ENCODE measurements at places on chromosomes 6 and 20. TPM values are rescaled to one million over a fixed set of nuclear protein-coding genes. Genes with fewer than 3 reads are reported as not detected.

GRCh38 chr6:34723203-34723602 is 26.6 kb upstream of the ILRUN start:
- no peak for DNase-seq

DNA sequence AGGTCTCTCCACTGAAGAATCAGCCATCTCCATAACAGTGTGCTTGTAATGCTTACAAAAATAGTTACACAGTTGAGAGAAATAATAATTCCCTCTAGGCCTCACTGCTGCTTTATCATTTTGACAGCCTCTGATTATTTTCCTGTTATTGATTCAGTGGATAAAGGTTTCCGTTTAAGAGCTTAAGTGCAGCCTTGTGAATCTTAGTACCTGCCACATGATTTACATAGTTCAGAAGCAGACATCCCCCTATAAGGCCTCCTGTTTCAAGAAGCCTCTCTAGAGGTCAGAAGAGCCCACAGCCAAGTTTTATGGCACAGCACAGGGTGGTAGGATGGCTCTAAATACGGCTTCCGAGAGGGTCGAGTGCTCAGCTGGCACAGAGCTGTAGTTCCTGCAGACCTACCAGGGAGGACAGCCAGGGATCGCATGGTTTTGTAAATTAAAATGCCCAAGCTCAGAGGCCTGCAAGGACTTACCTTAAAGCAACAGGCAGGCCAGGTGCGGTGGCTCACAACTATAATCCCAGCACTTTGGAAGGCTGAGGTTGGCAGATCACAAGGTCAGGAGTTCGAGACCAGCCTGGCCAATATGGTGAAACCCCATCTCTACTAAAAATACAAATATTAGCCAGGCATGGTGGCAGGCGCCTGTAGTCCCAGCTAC is 17.6 kb upstream of the PYGB start:
- no peak for DNase-seq

DNA sequence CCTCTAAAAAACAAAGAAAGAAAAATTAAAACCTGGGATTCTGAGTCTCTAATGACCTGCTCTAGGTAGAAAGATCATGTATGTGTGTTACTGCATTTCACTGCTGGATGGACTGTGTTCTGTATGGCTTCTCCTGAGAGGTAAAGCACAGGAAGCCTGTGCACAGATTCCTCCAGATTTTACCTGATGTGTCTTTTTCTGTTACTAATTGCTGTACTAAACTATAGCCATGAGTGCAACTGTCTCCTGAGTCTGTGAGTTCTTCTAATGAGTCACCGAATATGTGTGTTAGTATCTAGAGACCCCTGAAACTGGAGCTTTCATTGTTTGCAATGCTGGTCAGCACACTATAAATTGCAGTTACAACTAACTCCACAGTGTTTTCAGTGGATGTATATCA is 270.8 kb downstream of the CDKAL1 start:
- no peak for DNase-seq

- DNase-seq = no peak
These were observed 11.6 kb downstream of the NRN1 start for GRCh38 chr6:5994999-5995657.

GRCh38 chr6:146265056-146265455 is 236.2 kb downstream of the GRM1 start:
- no peak for DNase-seq

DNA sequence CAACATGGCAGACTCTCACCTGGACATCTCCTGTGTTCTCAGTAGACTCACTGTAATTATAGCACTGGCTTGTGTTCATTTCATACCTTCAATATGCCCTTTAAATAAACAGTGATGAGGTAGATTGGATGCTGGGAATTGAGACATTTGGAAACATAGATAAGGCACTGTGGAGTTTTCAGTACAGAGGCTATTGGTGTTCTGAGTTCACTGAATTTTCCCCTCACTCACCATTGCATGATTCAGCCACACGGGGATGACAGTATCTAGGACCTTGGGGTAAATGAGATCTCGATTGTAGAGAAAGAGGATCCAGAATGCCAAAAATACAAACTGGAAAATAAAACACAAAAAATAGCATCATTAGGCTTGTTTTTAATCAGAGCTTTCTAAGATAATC is 12.6 kb downstream of the ADTRP start:
- DNase-seq = no peak

DNA sequence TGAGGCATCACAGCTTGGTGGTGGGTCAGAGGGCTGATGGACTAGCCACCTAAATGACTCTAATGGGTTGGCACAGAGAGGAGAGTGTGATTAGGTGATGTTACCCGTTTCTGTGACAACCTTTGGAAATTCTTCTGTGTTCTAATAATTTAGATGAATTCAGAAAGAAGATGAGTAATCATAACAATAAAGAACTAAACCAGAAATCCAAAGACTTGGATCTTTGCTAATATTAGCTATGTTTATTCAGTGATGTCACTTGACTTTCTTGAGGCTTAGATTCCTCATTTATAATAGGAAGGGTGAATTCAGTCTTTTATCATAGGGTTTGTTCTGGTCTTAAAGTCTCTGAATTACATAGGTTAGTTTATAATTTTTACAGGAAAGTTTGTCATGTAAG is 19.9 kb downstream of the CRYBG1 start:
- DNase-seq = no peak

- DNase-seq = no peak
These were observed 9.9 kb upstream of the UST start for GRCh38 chr6:148736774-148737412.

GRCh38 chr20:44819936-44820335 is 9.6 kb upstream of the RIMS4 start:
- DNase-seq = no peak

DNA sequence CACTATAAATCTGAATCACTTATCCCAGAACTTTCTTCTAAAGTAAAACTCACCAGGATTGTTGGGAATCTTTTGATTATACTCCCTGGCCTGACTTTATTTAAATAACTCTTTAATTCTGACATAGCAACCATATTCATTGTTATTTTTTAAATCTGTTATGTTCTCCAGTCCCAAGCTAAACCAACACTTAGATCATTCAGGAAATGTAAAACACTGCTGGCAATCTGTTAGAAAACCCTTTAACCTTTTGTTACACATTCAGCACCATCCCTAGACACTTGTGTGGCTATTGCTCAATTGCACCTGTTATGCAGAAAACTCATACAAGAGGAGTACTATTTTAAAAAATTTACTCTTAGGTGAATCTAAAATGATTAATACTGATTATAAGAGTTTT is 101.8 kb upstream of the NHSL1 start:
- DNase-seq = no peak

DNA sequence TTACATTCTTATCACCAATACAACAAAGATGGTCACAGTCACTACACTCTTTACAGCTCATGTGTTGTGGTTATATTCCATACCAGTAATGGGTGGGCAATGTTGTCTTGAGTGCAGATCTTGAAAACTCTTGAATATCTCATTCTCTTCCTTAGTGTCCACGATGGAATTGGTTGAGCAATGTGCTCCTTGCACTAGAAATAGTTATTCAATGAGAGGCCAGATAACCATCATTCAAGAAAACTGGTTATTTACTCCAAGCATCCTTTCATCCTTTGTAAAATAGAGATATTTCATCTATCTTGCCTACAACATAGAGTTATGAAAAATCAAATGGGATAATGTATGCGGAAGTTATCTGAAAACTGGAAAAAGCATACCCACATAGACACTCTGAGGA is 215.9 kb downstream of the ARHGAP18 start:
- DNase-seq = no peak

DNA sequence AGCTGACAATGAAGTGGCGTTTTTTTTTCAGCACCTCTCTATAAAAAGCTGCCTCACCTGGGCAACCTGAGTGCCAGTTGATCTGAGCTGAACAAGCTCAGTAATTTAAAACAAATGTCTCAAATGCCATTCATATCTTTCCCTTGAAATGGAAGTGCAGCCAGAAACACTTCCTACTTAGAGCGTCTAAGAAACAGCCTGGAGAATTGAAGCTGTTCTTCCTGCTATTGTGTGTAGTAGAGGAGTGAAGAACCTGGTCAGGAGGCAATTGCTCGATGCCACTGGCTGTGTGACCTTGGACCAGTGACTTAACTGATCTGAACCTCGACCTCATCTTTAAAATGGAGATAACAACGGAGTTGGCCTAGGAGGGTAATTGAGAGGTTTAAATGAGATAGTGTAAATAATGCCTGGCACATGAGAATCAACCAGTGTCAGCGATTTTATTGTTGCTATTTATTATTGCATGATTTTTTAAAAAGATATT is 95.4 kb upstream of the FOXQ1 start:
- DNase-seq = no peak

Gene OPN5
- polyA plus RNA-seq = not detected

Gene ZNF133
- 15.9 TPM for polyA plus RNA-seq

Gene PPIL6
- 1.4 TPM for polyA plus RNA-seq

Gene PSORS1C1
- polyA plus RNA-seq = 2.0 TPM

All from thymus (tissue), 14 donors.